ENCODE measurements at places on chromosomes 11 and 22.

DNA sequence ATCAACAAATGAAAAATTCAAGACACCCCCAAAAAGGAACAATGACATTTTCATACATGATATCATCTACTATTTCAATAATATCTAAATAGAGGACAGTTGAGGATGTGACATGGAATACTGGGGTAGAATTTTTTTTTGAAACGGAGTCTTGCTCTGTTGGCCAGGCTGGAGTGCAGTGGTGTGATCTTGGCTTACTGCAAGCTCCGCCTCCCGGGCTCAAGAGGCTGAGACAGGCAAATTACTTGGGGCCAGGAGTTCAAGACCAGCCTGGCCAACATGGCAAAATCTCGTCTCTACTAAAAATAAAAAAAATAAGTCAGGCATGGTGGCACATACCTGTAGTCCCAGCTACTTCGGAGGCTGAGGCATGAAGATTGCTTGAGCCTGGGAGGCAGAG lies 41.4 kb downstream of the LRRC74B start:
- no peak for DNase-seq

- DNase-seq, result peak; percentile 59
Observed at GRCh38 chr11:35214792-35215193, 75.8 kb downstream of the CD44 start.

DNA sequence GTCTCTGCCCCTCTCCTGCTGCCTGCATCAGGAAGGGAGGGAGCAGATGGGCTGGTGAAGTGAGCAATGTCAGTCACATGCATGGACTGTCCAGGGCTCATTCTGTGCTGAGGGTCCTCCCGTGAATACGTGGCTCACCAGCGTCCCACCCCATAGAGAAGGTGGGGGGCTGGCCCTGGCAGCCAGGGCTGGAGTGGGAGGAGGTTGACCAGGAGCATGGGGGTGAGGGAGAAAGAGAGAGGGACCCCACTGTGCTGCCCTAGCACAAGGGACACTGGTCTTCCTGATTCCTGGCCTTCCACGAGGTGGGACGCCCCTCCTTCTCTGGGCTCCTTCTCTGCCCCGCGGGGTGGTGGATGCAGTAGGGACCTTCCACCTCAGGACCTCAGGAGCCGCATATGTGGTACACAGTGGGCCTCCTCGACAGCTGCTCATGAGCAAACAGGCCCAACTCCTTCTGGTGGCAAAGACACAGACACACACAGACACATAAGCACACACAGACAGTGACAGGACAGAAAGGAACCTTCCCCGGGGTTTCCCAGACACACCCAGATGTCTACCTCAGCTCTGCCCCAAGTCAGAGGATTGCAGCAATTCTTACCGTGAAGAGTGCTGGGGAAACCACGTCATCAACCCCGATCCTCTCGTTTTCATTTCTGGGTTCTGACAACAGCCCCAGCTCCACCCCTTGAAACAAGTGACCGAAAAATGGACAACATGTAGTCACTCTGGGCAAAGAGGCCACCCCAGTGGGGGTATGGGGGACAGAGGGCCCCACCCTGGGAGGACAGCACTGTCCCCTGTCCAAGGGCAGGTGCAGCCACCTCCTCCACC lies 3.6 kb upstream of the APOBEC3A start:
- DNase-seq, result peak; percentile 97

DNA sequence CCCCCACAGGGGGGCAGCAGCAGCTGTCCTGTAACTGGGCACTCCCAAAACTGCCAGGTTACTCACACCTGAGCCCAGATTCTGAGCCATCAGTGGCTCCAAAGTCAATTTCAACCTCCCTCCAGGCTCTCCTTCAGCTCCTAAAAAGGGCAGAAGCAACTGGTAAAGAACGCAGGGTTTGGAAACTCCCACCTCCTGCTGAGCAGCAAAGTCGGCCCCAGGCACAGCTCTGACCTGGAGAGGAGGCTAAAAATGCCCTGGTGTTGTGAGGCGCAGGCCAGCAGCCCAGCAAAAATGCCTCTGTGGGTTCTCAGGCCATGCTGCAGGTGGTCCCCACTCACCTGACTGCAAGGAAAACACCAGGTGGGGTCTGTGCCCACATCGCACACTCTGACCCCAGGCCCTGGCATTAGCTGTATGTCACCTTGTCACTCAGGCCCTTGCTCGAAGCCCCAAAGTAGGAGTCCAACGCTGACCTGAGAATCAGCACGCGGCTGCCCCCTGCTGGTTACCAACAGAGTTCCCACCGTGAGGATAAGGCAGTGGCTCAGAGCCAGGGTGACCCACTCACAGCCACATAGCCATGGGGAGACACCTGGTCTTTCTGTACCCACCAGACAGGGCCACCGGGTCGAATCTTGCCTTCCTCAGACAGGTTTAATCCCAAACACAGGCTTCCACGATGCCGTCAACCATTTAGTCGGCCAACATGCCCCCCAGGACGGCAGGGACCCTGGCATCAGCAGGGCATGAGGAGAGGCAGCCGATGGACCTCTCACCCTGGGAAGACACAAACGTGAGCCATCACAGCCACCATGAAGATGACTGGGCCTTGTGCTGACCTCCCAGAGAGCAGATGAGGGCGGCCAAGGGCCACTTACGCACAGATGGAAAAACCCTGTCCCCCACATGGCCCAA lies 11.1 kb downstream of the POLR3H start:
- peak; percentile 28 for DNase-seq

DNA sequence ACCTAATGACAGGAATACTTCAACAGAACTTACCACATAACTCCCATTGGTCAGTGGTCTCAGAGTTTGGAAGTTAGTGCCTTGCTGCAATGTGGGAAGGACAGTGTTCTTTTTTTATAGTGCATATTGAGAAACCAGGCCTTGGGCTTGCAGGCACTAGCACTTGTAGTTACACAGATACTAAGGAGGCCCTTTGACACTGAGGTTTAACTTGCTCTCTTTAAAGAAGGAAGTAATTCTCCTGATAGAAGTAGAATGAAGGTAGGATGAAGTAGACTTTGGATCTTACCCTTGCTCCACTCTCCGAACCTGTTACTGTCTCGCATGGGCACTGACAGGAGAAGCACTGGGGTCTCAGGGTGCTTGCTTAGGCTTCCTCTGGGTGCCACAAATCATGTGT lies 31.0 kb upstream of the ST14 start:
- no peak for DNase-seq

DNA sequence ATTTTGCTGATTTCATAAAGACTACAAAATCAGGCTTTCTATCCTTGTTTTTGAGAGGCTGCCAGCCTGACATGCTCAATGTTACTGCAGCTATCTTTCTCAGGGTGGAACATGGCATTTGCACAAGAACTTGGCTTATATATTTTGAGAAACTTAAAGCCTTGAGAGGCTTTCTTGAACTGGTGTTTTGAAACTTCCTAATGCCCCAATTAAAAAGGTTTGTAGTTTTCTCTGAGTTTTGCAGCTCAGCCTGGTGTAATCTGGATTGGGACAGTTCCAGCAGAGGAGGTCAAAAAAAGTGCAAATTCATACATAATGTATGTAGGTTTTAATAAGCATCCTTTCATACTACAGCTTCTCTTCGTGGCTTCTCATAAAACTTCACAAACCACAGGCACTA lies 223.4 kb downstream of the FAM76B start:
- no peak for DNase-seq

DNA sequence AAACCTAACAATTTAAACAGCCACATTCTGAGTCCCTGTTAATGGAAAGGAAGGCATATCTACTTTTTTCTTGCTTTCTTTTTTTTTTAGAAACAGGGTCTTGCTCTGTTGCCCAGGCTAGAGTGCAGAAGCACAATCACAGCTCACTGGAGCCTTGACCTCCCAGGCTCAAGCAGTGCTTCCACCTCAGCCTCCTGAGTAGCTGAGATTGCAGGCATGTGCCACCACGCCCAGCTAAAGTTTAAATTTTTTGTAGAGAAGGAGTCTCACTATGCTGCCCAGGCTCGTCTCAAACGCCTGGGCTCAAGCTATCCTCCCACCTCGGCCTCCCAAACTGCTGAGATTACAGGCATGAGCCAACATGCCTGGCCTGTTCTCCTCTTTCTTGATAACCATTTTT lies 25.4 kb downstream of the ARFGAP3 start:
- DNase-seq, result no peak

- DNase-seq, result no peak
Observed at GRCh38 chr22:35071784-35072183, 5.8 kb downstream of the ISX start.

- no peak for DNase-seq
Observed at GRCh38 chr11:44988981-44989635, 38.4 kb upstream of the TP53I11 start.

DNA sequence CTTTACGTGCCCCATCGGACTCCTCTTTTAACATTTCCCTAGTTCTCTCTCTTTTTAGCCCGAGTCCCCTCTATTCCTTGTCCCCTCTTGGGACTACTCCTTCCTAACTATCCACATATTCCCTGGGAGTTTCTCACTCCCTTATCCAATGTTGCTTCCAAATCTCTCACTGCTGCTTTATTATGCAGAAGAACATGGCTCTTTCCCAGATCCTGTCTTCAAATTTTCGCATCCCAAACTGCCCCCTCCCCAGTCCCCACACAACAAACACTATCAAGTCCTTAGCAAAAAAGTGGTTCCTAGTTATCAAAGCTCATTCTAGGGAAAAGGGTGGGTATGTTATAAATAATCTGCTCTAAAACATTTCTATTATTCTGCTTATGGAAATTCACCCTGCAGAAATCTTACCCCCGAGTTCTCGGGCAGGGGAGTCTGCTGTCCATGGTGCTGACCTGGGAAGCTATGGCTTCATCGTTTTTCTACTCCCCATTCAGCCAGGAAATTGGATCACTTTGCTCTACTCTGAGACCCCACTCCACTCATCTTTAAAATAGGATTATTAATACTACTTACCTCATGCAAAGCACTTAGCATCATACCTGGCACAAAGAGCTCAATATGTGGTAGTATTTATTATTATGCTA lies 393.5 kb downstream of the BUD13 start:
- DNase-seq, result no peak

- DNase-seq, result peak; percentile 65
Observed at GRCh38 chr22:22946131-22946530, 58.5 kb downstream of the IGLL5 start.

DNA sequence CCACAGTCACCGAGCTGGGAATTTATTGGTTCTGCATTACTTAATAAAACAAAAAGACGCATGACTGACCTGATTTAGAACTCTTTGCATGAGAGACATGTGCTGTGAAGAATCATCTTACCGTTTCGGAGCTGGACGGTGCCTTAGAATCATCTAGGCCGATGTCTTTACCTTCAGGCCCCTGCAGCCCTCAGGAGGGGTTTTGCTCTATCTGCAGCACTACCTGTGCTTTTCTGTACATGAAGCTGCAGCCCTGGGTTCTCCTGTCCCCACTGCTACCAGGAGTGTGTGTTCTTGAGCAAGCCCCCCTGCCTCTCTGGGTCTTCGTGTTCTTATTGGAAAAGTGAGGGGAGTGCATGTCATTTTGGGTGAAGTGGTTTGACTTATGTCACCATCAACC lies 94.0 kb upstream of the OR4B1 start:
- no peak for DNase-seq

- no peak for DNase-seq
Observed at GRCh38 chr11:65434667-65435410, 12.2 kb downstream of the NEAT1 start.

- DNase-seq, result peak; percentile 88
Observed at GRCh38 chr11:35304386-35304775, 115.0 kb downstream of the SLC1A2 start.
